Posterior vena cava (tissue), 2 donors: ENCODE measurements at places on chromosomes 12 and 14. TPM values are rescaled to one million over a fixed set of nuclear protein-coding genes. Genes with fewer than 3 reads are reported as not detected.
A peak's percentile ranks its signal among the peaks of the same experiment; 100 is the strongest.

GRCh38 chr14:96629082-96629481 lies 126.9 kb downstream of the PAPOLA start:
- peak; percentile 61 for DNase-seq

GRCh38 chr12:32025906-32026305 lies 66.7 kb downstream of the RESF1 start:
- DNase-seq, result no peak

The EMP1 gene
- total RNA-seq, result 596 TPM

GRCh38 chr12:74614426-74614825 lies 76.8 kb downstream of the ATXN7L3B start:
- no peak for DNase-seq

GRCh38 chr12:3302401-3303041 lies 188.5 kb upstream of the PRMT8 start:
- DNase-seq, result no peak

The SRSF9 gene
- 83.5 TPM for total RNA-seq

The KLHL33 gene
- total RNA-seq, result 0.52 TPM

The ACTR6 gene
- total RNA-seq, result 26.5 TPM

DNA sequence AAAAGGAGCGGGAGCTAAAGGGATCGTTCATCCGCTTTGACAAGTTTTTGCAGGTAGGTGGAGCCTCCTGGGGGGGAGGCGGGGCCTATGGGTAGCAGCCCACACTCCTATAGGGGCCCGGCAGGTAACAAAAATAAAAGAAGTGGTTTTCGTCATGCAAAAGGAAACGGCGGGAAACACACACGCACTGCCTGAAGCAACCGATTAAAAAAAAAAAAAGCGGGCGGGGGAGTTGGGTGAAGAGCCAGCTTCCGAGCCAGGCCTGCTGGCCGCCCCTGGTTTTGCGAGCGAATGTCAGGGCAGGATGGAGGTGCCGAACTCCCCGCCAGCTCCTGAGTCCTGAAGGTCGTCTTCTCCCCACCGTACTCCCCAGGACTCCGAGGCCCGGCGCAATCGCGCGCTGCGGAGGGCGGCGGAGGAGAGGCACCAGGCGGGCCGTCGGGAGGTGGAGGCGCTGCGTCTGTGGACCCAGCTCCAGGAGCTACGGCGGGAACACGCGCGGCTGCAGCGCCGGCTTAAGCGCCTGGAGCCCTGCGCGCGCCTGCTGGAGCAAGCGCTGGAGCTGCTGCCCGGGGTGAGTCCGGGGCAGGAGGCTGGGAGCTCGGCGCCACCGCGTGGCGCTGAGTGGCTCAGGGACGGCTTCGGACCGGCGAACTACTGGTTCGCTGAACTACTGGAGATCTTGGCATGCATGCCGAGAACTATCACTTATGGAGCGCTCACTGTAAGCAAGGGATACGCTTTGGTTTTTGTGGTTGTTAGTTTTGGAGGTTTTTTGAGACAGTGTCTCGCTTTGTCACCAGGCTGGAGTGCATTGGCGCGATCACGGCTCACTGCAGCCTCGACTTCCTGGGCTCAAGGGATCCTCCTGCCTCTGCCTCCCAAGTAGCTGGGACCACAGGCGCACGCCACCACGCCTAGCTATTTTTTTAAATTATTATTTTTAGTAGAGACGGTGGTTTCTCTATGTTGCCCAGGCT lies 3.6 kb downstream of the CFAP73 start:
- DNase-seq, result peak; percentile 90

GRCh38 chr12:109757671-109758265 lies 44.1 kb downstream of the FAM222A start:
- DNase-seq, result peak; percentile 44

DNA sequence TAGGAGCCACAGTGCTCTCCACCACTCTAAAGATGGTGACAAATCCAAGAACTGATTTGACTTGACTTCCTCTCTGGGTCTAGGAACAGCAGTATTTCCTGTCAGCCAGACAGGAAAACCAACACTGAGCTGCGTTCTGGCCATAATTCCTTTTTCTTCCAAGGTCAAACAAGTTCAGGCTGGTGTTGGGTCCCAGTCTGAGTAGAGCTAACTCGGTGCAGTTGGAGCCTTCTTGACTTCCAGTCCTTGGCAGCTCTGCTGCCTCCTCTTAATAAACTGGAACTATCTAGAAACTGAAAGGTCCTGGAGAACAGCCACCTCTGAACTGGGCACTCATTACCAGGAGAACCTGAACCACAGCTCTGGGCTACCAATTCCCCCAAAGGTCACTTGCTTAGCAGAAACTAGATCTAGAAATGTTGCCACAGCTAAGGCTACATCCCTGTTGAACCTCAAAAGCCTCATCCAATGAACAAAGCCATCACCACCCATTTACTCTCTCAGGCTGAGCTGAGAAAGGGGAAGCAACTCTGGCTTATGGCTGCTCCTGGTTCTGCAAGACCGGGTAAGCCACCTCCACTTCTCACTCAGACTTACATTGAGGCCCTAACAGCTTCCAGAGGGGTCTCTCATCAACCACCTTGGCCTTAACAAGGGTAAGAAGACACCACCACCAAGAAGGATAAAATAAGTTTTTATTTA lies 27.7 kb downstream of the MAX start:
- no peak for DNase-seq

DNA sequence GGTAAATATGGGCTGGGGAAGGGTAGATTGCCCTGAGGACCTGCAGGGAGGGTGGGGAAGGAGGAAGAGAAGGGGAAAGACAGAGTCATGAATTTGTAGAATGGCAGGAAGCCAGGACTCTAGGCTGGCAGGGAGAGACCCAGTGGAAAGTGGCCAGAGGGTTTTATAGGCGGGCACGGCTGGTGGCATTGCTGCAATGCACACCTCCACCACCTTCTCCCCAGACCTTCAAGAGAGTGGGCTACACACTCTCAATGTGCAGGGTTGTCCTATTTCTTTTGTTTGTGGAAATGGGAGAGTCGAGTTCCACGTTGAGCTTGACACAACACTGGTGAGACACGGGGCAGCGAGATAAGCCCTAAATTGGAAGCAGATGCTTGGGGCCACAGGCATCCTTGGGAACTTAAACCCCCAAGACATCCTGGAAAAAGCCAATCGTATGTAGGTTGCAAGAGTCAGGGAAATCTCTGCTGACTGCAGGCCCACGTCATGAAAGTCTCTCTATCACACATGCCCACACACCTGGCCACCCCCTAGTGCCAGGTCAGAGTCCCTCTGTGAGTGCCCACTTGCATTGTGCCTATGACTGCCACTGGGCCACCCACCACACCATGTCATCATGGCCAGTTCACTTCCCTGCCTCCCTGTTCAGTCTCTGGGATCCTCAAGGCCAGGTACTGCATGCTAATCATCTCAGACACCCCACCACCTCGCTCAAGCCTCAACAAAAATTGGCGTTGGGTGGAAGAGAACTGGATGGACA lies 38.0 kb upstream of the BDKRB2 start:
- DNase-seq, result no peak

- DNase-seq, result no peak
These were observed 771 bp upstream of the AVPR1A start for GRCh38 chr12:63151623-63152320.

The TAC3 gene
- not detected for total RNA-seq

The KLRC1 gene
- not detected for total RNA-seq

DNA sequence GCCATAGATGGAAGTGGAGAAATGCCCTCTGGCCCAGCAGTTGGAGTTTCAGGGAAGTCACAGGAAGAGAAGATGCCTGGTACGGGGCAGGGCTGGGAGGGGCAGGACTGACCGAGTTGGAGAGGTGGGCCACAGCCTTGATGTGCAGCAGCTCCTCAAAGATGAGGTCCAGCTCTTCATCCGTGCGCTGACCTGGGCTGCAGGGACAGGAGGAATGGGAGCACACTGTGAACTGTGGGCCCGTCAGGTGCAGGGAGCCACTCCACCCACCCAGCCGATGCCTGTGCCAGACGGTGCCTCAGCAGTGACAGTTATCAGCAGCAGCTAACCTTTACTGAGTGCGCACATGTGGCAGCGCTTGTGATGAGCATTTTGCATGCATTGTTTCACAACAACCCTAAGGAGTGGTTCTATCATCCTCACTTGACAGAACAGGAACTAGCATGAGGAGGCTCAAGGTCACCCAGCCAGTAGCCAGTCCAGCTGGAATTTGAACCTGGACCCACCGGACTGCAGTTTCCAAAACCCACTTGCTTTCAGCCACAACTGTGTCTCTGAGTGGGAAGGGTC lies 8.4 kb downstream of the RAPGEF3 start:
- DNase-seq, result no peak

The FAM222A gene
- 0.79 TPM for total RNA-seq

GRCh38 chr12:120921637-120922036 lies 17.5 kb upstream of the SPPL3 start:
- DNase-seq, result no peak

DNA sequence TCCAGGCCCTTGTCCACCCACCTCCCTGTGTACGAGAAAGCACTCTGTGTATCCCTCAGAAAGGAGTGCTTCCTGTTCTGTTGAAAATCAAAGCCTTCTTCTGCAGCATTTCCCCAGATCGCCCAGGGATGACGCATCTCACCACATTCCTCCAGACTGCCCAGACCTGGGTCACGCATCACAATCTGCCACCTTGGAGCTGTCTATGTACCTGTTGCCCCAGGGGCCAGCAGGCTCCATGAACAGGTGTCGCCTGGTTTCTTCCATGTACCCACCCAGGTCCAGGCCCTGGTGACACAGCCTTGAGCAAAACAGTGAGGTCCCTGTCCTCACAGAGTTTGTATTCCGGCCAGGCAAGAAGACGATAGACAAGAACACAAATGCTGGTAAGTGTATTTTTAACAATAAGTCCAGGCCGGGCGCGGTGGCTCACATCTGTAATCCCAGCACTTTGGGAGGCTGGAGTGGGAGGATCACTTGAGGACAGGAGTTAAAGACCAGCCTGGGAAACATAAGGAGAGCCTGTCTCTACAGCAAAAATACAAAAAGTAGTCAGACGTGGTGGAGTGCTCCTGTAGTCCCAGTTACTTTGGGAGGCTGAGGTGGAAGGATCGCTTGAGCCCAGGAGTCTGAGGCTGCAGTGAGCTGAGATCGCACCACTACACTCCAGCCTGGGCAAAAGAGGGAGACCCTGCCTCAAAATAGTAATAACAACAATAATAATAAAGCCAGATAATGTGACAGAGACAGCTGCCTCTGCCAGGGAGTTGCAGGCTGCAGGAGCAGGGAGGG lies 6.8 kb upstream of the PPP1R13B start:
- peak; percentile 50 for DNase-seq

The RNASE7 gene
- total RNA-seq, result not detected

- DNase-seq, result no peak
These were observed 59.5 kb upstream of the IGF1 start for GRCh38 chr12:102539651-102540553.

The RASAL1 gene
- not detected for total RNA-seq
